ENCODE measurements at places on chromosomes 7 and 10. TPM values are rescaled to one million over a fixed set of nuclear protein-coding genes. Genes with fewer than 3 reads are reported as not detected.

The POT1 gene
- total RNA-seq: 15.0 TPM

DNA sequence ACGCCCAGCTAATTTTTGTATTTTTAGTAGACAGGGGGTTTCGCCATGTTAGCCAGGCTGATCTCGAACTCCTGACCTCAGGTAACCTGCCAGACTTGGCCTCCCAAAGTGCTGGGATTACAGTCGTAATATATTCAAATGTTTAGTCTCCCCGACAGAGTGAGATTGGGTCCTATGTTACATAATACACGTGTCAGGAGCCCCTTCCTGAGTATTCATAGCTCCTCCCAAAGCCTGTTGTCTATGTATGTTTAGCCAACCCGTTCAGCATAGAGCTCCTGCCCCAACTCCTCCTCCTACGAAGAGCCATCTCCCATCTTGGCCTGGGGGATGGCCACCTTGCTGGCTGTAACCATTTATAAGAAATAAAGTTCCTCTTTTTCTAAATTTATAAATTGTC lies 2.7 kb upstream of the PPP2R2D start:
- H3K27me3 ChIP-seq: peaks cover 16% of the 10 kb centered on the region
- peaks cover 19% of the 10 kb centered on the region for H3K4me1 ChIP-seq
- no peak overlapping the region for H3K27ac ChIP-seq
- DNase-seq: no peak

DNA sequence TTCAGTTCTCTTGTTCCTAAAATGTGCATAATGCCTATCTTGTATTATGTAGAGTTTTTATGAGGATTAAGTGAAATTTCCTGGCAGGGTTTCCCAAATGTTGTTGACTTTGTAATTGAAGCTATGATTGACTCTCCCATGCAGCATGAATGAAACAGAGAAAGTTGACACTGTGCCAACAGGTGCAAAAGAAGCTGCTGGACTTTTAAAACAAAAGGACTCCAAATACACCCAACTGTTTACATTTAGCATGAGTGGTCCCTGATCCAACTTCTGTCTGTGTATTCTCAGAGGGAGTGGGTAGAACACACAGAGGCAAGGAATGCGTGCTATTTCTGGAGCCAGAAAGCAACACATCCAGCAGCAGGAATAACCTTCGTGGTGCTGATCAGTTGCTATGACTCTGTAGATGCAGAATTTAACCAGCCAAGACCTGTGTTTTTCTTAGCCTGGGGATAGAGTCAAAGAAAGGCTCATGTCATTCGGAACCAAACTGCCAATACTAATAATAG lies 14.4 kb upstream of the RBM20 start:
- peak overlapping the region; percentile 88 for H3K27ac ChIP-seq
- H3K4me3 ChIP-seq: no peak overlapping the region
- H3K4me1 ChIP-seq: peaks cover 8% of the 10 kb centered on the region
- DNase-seq: peak; percentile 78

GRCh38 chr7:27151931-27152815 lies at the start of gene HOXA3:
TSS of gene HOXA3 (minus strand) at chr7:27152583. CDS start at chr7:27110640, 41,943 bp downstream.
- peak; percentile 93 for DNase-seq
- peaks cover 4% of the 10 kb centered on the region for H3K4me1 ChIP-seq
- no peaks in the 10 kb centered on the region for H3K36me3 ChIP-seq
- H3K4me3 ChIP-seq: peak within 1 kb of the TSS; percentile 16
- peaks cover 72% of the 10 kb centered on the region for H3K27me3 ChIP-seq

GRCh38 chr7:108455551-108455997 lies 662 bp downstream of the NRCAM start:
- no peak overlapping the region for H3K27ac ChIP-seq
- peaks cover 13% of the 10 kb centered on the region for H3K27me3 ChIP-seq
- peak overlapping the region; percentile 57 for H3K4me3 ChIP-seq
- no peaks in the 10 kb centered on the region for H3K36me3 ChIP-seq
- DNase-seq: no peak
- no peaks in the 10 kb centered on the region for H3K4me1 ChIP-seq

- H3K4me1 ChIP-seq: peaks cover 3% of the 10 kb centered on the region
- H3K36me3 ChIP-seq: no peaks in the 10 kb centered on the region
- peak; percentile 27 for DNase-seq
- H3K27ac ChIP-seq: peak overlapping the region; percentile 18
- H3K27me3 ChIP-seq: no peaks in the 10 kb centered on the region
- H3K4me3 ChIP-seq: no peak overlapping the region
These were observed 94.6 kb downstream of the PPP1R9A start for GRCh38 chr7:95001815-95002561.
